Activated CD4-positive, alpha-beta memory T cell treated with anti-CD3 and anti-CD28 coated beads, Interleukin-2, amount 10 ng/mL, durations not matched to agents 7 days and 5 days (primary cell): ENCODE measurements at places on chromosomes 6 and 20.

- DNase-seq: no peak
Observed at GRCh38 chr20:55160037-55160436, 684.6 kb downstream of the DOK5 start.

DNA sequence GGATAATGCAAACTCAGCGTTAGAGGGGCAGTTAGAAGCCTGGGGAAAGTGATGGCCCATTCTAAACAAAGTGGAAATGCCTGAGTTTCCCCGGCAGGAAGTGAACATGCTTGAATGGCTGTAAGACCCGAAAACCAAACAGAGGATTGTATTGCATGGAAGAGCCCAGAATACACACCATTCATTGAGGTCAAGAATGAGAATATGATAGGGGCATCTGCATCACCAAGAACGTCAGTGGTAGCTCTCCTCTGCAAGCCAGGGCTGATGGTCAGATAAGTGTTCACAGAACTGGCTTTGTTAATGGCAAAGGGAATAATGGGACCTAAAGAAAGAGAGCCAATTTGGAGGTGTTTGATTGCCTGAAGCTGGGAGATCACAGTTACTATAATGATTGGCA is 663.4 kb downstream of the KHDRBS2 start:
- no peak for DNase-seq

DNA sequence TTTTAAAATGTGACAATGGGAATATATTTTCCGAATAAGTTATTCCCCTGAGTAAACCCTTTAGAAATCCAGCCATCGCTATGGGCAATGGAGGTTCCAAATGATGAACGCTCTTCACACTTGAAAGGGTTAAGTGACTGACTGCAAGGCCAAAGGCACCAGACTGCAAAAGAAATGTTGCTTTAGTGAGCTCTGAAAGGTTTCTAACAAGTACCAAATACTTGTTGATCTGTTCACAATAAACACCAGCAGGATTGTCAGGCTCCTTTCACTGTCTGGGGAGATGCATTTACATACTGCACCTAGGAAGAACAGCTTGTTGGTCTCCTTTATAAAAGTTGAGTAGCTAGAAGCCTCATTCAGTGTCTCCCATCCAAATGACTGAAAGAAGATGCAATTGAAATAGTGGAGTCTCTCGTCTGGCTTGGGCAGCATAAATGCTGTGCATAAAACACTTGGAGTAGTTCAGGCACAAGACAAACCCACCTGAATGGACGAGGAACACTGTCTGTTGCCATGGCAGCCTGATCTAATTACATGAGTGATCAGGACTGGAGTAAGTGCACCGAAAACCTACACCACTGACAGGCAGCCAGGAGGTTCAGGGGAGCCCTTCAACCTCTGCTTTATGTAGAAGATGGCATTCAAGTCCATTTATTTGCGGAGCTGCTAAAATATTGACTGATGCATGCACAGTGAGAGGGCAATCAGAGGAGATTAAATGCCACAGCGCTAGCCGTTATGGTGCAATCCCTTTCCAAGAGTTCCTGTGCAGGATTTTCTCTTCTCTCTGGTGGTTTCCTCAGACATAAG is 2.9 kb downstream of the ATXN1 start:
- DNase-seq: no peak

DNA sequence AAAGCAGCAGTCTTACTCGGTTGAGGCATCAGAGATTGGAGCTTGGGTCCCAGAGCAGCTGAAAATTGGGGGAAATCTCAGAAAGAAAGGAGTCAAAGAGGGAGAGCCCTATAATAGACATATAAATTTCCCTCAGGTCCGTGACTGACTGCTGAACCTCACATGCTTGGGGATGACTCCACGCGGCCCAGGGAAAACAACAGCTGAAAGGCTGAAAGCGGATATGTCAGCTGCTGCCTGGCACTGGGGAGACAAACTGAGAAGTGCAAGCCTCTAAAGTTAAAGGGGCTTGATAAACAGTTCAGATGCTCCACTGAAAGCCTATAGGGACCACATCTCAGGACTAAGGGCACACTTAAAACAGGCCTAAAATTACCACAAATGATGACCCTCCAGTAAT is 255.9 kb upstream of the RIN2 start:
- no peak for DNase-seq

DNA sequence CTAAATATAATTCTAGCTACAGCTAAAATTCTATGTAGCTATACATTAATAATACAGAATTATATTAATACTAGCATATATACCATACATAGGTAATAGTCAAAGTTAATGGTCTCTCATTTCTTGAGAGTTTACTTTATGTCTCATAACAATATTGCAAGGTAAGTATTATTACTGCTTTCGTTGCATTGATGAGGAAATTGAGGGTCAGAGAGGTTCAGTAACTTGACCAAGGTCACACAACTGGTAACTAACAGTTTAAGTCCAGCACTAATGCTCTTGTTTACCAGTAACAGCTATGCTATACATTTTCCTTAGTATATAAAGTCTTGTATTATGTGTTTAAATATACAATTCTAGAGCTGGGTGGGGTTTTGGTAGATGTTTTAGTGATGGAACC is 67.6 kb downstream of the AFG1L start:
- DNase-seq: no peak

- no peak for DNase-seq
Observed at GRCh38 chr6:157033428-157034140, 256.4 kb downstream of the ARID1B start.

GRCh38 chr20:46816886-46817638 is 77.6 kb upstream of the EYA2 start:
- DNase-seq: no peak

- DNase-seq: no peak
Observed at GRCh38 chr6:116511424-116512110, at the start of gene CALHM5. Gene CALHM5, plus strand, starts transcription at chr6:116511639. Its CDS starts 58 bp downstream, at chr6:116511697.

GRCh38 chr6:90372450-90372849 is 75.8 kb upstream of the BACH2 start:
- DNase-seq: no peak
